RPMI7951 (cell line): ENCODE measurements at places on chromosomes 16 and 17. TPM values are rescaled to one million over a fixed set of nuclear protein-coding genes. Genes with fewer than 3 reads are reported as not detected.

The FMNL1 gene
- 10.3 and 13.1 TPM in 2 replicates for total RNA-seq

The ABHD15 gene
- total RNA-seq: 4.3 and 4.6 TPM in 2 replicates

The HSD17B1 gene
- 0.68 and 1.4 TPM in 2 replicates for total RNA-seq

- no peak for DNase-seq
These were observed 174.2 kb downstream of the IRF8 start for GRCh38 chr16:86073103-86073625.

DNA sequence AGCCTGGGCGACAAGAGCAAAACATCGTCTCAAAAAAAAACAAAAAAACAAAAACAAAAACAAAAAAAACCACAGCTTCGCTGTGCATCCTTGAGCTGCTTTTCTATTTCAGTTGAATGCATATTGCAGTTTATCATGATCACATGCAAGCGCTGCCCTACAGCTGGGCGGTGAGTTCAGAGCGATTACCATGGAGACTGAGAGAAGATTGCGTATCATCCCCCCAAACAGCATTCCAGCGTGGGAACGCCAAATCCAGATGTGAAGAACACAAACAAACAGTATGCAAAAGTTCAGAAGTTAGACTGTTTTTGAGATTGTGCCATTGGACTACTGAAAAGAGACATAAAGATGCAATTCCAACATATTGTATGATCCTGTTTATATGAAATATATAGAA, 15.1 kb upstream of the SLC52A1 start:
- no peak for DNase-seq

GRCh38 chr17:65518256-65518655, 43.2 kb downstream of the AXIN2 start:
- peak; percentile 15 for DNase-seq

DNA sequence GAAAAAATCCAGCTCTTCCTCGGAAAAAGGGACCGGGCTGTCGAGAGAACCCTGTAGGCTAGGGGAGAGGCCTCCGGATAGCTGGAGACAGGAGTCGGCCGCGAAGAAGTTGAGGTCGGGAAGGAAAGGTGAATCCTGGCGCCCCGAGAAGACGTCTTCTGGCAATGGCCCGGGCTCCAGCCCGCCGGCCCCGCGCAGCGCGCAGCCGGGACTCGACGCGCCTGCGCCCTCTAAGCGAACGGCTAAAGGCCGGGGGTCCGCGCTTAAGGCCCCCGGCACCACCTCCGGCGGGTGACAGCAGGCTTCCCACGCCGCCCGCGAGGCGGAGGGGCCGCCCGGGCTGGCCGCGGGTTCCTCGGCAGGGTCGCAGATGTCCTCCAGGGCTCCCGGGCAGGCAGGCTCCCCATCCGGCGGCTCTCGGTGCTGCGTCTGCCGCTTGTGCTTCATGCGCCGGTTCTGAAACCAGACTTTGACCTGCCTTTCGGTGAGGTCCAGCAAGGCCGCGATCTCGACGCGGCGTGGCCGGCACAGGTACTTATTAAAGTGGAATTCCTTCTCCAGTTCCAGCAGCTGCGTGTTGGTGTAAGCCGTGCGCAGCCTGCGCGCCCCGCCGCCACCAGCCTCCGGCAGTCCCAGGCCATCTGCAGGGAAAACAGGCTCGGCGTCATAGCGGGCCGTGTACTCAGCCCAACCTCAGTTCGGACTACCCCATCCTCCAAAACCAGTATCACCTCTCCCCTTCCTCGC, 1.6 kb downstream of the HOXB2 start:
- peak; percentile 75 for DNase-seq

- no peak for DNase-seq
These were observed 15.6 kb upstream of the BCAR1 start for GRCh38 chr16:75266738-75267630.

DNA sequence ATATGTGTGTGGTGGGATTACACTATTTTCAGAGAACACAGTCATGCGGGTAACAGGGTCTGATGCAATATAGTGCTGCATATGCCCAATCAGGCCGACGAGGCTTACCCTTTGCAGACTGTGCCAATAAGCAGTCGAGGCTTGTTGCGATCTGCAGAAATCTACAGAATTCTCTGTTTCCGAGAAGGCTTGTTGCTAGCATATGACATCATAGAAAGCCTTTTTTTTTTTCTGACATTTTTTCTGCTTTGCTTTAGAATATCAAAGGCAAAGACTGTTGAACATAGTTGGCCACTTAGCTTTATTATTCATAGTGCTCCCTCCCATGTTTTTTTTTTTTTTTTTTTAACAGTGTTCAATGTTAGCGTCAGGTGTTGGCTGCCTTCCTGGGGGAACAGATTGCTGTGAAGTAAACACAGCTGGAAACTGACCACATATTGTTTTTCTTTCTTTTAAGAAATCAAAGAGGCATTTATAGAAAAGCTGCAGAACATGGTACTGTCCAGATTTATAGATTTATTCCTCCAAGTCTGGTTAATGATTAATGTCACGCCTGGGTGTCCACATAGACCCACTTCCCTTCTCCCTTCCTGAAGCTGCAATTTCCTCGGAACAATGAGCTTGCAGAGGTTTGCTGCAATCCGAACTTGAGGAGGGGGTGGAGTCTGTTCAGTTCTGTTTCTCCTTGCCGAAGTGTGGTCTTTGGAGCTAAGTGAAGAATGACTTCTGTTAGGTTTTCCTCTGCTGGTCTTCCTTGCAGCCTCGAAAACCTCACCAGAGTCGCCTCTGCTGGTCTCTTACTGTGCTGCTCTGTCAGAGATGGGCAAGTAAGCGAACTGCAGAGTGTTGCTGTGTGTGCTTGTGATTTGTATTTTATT, 87.3 kb downstream of the MAP2K6 start:
- DNase-seq: peak; percentile 48
